GM03348 (cell line): ENCODE measurements at places on chromosomes 11 and 22.

DNA sequence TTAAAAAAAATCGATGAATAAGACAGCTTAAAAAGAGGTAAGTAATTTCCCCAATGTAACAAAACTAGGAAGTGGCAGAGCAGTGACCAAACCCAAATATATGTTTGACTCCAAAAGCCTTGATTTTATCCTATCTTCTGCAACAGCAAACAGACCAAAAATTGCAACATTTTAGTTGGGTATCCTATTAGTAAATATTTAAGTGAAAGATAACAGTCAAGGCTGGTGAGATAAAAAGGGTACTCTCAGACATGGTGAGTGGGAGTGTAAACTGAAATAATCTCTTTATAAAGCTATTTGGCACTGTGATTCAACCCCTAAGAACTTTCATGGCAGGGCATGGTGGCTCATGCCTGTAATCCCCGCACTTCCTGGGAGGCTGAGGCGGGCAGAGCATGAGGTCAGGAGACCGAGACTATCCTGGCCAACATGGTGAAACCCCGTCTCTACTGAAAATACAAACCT is 1.9 kb upstream of the RDX start:
- no peak for DNase-seq

GRCh38 chr11:132115454-132115853 is 745.0 kb downstream of the NTM start:
- no peak for DNase-seq

DNA sequence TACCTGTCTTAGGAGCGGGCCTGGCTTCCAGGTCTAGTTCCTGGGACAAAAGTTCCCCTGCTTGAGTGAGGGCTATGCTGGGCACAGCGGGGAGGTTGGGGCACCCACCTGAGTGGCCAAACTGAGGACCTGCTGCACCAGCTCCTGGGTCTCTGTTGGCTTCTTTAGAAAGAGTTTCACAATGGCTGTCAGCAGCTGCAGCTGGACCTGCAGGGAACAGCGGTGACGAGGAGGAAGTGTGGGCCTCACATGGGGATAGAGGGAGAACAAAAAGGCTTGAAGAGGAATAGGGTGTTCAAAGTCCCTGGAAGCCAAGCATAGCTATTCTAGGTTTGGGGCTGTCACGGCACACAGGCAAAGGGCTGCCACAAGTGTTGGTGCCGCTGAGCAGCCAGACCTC is 26.7 kb upstream of the RASL10A start:
- no peak for DNase-seq

GRCh38 chr22:38260761-38261681 is 11.8 kb downstream of the TMEM184B start:
- DNase-seq = peak; percentile 31

DNA sequence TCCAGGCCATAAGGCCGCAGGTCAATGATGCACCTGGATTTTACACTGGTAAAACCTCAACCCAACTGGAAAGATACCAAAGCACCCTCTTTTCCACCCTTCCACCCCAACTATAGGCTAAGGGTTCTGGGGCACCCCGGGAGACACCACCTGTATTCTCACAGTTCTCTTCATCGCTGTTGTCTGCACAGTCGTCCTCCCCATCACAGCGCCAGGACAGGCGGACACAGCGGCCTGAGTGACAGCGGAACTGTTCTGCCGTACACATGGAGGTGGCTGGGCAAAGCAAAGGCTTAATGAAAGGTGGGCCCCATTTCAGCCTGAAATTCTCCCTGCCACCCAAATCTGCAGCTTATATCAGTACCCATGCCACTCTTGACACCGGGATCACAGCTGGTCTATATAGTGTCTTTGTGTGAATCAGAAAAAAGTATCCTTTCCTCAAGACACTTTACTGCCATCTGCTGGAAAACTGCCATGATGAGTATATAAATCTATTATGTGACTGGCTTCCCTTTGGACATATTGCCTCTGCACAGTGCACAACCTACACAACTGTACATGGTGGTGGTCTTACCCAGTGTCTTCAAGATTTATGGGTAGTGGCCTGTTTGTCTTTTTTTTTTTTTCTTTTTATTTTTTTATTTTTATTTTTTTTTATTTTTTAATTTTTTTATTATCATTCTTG is 21.5 kb downstream of the LRP4 start:
- DNase-seq = no peak

DNA sequence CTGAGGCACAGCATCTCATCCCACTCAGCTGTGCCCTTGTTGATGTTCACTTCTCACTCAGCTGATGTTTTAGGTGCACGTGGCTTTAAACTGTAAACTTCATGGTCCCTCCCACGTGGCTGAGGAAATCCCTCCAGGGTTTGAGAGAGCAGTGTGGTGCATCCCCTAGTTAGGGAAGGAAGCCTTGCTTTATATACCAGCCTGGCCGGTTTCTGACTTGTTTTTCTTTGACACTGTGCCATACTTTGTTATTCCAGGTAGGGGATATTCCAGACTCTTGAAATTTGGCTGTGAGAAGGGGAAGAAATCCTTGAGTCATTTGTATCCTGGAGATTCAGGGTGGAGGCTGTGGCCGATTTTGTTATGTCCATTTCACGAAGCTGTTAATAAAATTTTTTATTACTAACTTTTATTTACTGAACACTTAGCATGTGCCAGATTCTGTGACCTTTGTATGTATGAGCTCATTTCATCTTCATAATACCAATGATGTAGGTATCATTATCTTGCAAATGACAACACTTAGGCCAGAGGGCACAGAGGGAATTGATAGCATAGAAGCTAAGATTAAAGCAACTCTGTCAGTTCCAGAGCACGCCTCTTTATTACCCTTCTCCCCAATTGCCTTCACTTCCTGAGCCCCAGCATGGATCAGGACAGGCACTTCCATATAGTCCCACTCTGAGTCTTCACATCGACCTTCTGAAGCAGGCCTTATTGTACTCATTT is 116.6 kb downstream of the NAV2 start:
- DNase-seq = no peak

DNA sequence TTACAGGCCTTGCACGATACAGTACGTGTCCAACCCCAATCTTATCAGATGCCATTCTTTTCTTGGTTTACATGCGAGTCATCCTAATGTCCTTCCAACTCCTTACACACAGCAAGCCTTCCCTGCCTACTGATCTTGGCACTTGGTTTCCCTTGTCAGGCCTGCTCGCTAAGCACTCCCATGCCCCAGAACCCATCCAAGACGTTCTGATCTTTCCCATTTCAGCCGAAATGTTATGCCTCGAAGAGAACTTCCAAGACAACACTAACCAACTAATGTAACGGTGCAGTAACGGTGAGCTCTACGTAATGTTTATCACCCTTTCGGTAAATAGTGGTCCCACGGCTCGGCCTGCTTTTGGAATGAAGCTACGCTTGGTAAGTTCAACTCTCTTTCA is 521 bp downstream of the PES1 start:
- DNase-seq = peak; percentile 33

DNA sequence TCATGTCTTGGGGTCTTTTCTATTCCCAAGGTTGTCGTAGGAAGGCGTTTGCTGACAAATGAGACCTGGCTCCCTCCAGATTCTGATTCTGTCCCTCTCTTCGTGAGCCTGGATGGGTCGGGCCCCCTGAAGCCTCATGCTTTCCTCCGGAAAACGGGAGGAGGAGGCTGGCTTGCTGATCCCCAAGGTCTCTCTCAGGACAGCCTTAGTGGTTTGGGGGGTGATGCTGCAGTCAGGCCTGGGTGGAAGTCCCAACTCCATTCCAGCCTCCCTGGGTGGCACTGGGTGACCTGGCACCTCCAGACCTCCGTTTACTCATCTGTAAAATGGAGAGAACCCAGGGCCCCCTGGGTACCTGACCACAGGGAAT is 23.4 kb upstream of the SMIM38 start:
- DNase-seq = no peak

DNA sequence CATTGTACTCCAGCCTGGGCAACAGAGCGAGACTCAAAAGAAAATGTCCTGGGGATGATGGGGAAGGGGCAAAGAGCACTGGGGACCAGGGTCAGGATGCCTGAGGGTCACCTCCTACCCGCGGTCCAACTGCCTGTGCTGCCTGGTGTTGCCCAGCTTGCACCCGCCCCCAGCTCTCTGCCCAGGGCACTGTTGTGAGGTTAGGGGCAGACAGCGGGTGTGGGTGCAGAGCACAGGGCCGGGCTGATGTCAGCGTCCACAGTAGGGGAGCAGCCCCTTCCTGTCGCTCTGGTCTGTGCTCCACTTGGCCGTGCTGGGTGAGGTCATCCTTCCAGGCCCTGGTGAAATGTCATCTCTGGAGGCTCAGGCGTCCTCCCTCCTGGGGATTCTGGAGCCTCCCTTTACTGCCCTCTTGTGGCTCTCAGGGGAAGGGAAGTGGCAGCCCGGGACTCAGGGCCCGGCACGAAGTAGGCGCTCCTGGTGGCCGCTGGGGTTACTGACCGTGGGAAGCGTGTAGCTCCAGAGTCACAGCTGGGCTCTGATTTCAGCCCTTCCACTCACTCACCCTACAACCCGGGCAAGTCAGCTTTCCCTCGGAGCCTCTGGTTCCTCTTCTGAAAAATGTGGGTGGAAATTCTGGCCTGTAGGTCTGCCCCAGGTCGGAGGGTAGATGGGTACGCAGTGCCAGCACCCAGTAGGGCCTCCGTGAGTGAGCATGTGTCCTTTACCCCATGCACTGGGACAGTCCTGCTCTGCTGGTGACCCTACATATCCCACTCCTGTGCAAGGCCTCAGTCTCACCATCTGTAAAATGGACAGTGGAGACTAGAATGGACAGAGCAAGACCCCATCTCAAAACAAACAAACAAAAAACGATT is 17.3 kb upstream of the PRR5 start:
- peak; percentile 95 for DNase-seq

GRCh38 chr11:93002380-93002779 is 32.9 kb downstream of the MTNR1B start:
- no peak for DNase-seq

- DNase-seq = no peak
Observed at GRCh38 chr22:45915151-45915550, 61.8 kb downstream of the WNT7B start.

DNA sequence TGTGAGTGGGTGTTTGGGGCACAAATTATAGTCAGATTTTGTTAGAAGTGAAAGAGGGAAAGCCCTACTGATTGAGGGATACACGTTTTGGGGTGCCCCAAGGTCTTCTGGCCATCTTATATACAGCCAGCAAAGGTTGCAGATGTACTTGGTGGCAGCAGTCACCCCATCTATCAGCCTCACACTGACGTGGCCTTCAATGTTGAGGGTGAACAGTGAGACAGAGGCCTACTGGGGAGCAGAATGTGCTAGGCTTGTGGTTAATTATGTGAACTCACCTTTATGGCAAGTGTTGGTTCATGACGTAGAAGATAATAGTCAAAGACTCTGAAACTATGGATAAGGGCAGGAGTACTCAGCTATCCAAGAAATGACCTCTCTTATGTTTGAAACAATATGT is 121.2 kb downstream of the TRIM44 start:
- DNase-seq = no peak

- no peak for DNase-seq
Observed at GRCh38 chr11:75616281-75616680, 52.6 kb downstream of the MAP6 start.

DNA sequence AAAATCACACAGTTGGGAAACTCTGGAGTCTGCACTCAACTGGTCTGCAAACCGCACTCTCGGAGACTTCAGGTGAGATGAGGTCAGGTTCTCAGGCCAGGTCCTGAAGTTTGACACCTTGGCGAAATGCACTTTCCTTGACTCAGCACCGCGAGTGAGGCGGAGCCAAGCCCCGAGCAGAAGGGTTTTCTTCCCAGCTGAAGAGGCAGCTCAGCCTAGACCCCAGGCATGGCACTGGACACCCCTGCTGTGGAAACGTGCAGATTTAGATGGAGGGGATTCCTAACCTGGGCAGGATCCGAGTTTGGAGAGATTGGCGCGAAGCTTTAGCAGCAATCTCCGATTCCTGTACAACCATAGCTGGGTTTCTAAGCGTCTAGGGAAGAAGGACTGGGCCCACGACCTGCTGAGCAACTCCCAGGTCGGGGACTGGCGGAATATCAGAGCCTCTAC is 835 bp upstream of the MYOD1 start:
- no peak for DNase-seq

GRCh38 chr22:17217179-17217578 is 2.1 kb downstream of the ADA2 start:
- no peak for DNase-seq

DNA sequence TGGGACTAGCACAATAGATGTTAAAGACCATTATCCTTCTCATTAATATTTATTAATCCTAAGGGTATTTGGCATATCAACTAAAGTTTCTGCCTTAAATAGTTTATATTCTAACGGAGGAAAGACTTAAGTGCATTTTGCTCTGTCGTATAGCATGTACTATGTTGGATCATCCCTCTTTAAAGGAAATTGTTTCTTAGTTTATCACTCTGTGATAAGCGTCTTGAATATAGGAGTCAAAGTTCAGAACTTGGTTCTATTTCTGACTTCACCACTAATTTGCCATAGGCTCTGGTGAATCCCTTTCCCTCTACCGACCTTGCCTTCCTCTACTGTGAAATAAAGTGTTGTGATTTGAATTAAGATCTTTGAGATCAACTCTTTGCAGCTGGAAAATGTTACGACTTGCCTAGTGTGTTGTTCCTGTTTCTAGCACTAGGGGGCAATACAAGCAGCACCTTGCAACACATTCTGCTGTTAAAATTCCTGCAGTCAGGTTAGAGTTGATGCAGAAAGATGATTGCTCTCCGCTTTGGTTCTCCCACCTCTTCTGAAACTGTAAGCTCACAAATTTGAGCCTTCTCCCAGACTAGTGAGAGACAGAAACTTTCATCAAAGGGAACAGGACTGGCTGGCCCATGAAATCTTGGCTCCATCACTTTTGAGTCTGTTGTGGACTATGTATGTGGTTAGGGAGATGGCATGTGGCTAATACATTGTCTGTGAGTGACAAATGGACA is 27.8 kb upstream of the ZNRF3 start:
- DNase-seq = peak; percentile 81

DNA sequence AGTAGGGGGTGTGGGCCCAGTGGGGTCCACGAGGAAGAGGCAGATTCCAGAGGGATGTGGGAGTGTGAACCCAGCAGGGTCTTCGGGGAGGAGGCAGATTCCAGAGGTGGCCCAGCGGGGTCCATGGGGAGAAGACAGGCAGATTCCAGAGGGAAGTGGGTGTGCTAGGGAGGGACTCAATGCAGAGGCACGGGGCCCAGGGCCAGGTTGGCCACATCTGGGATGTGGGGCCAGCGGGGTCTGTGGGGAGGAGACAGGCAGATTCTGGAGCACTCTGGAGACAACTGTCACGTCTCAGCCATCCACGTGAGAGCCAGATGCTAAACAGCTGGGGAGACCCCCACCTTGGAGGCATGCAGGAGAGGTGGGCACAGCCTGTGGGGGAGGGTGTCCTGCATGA is 582.6 kb downstream of the TBC1D22A start:
- DNase-seq = no peak

GRCh38 chr22:23085785-23086184 is 15.5 kb downstream of the GNAZ start:
- DNase-seq = no peak

GRCh38 chr11:16789063-16789420 is 50.6 kb downstream of the C11orf58 start:
- no peak for DNase-seq

DNA sequence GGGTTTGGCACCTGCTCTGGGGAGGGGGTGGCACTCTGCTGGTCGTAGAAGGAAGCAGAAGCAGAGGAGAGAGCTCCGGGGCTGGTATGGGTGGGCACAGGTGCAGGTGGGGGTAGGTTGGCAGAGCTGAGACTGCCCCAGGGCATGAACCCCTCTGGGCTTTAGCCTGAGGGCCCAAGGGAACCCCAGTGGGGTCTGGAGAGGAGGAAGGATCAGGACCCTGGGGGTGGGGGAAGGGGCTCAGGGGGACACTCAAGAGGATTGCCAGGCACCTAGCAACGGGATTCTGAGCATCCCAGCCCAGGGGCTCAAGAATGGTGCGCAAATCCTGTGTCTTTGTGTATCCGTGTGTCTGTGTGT is 6.3 kb downstream of the ALDH3B2 start:
- DNase-seq = no peak
